Kidney tubule cell (primary cell): ENCODE measurements at places on chromosomes 3 and 15.
A peak's percentile ranks its signal among the peaks of the same experiment; 100 is the strongest.

GRCh38 chr15:85581495-85581894 lies 201.1 kb downstream of the AKAP13 start:
- DNase-seq: peak; percentile 30

DNA sequence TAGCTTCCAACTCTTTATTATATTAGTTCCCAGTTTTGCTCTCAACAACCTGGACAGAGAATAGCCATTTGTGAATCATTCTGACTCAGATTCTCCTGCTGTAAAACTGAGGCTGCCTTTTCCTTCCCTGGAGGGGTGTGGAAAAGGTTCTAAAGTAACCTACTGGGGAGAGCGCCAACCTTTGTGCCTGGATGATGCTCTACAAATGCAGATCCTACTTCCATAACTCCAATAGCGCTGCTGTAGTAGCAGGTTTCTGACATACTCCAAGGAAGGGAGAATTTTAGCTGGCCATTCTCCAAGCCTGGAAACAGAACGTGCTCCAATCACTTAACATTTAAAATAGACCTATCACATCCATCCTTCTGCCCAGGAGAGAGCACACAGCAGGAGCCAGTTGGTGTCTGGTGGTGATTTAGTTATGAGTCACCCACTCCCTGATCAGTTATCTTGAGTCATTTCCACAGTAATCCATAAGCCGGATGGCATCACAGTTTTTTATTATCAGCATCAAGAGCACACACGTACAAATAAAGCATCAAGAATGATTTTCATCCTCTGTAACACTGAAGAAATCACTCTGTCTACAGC lies 38.3 kb downstream of the MYH15 start:
- peak; percentile 93 for DNase-seq

DNA sequence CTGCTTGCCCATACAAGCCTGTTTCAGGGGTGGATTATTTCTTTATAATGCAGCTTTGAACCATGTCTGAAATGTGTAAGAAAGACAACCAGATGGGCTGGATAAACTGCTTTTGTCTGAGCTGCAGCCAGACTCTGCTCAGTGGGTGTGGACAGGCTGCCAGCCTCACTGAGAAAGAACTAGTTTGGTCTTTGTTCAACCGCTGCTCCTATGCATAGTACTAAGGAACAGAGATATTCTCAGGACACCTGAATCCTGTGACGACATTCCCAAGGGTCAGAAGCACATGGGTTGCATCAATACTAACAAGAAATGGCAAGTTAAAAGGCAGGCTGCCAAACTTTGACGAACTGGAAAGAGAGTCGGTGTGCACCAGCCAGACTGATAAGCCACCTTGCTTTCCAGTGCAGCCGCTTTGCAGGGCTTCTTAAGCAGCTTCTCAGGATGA lies 57.2 kb downstream of the PLD1 start:
- no peak for DNase-seq

- no peak for DNase-seq
Measured at GRCh38 chr15:74405823-74406222, 27.9 kb downstream of the SEMA7A start.

GRCh38 chr15:28094732-28095521 lies 4.2 kb downstream of the OCA2 start:
- peak; percentile 20 for DNase-seq

GRCh38 chr3:71893122-71893521 lies 108.2 kb upstream of the PROK2 start:
- no peak for DNase-seq

GRCh38 chr3:50124052-50124799 lies 30.9 kb upstream of the SEMA3F start:
- DNase-seq: no peak

GRCh38 chr15:25186906-25187645 lies 232.3 kb downstream of the SNRPN start:
- no peak for DNase-seq

- DNase-seq: no peak
Measured at GRCh38 chr3:141793476-141794260, 30.5 kb downstream of the GRK7 start.

GRCh38 chr15:74314795-74315438 lies 52.5 kb downstream of the CYP11A1 start:
- no peak for DNase-seq

- no peak for DNase-seq
Measured at GRCh38 chr15:84721371-84721770, 5.4 kb upstream of the SEC11A start.

GRCh38 chr3:135792858-135793475 lies 172.6 kb upstream of the PPP2R3A start:
- DNase-seq: no peak

GRCh38 chr15:78419367-78419766 lies 18.6 kb upstream of the IREB2 start:
- DNase-seq: no peak

- peak; percentile 35 for DNase-seq
Measured at GRCh38 chr3:141998669-141999290, 122.3 kb downstream of the ATP1B3 start.

- DNase-seq: peak; percentile 26
Measured at GRCh38 chr3:108378153-108378951, 82.0 kb downstream of the HHLA2 start.

DNA sequence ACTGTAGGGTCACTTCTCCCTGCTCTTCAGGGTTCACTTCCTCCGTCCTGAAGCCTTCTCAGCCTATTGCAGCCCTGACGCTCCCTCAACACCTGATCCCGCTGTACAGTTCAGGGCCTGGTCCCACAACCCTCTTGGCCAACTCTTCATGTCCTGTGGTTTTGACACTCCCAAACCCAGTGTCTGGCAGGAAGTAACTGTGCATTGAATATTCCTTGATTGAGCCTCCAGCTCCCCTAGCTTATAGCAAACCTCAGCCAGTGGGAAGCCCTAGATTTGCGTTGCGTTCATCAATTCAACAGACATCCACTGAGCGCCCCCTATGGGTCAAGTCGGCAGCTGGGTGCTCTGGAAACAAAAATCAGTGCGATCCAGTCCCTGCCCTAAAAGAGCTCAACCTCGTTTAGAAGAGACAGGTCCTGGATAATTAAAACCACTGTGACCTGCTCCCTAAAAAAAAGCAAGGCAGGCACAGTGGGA lies 13.5 kb downstream of the UBAP1L start:
- peak; percentile 49 for DNase-seq

DNA sequence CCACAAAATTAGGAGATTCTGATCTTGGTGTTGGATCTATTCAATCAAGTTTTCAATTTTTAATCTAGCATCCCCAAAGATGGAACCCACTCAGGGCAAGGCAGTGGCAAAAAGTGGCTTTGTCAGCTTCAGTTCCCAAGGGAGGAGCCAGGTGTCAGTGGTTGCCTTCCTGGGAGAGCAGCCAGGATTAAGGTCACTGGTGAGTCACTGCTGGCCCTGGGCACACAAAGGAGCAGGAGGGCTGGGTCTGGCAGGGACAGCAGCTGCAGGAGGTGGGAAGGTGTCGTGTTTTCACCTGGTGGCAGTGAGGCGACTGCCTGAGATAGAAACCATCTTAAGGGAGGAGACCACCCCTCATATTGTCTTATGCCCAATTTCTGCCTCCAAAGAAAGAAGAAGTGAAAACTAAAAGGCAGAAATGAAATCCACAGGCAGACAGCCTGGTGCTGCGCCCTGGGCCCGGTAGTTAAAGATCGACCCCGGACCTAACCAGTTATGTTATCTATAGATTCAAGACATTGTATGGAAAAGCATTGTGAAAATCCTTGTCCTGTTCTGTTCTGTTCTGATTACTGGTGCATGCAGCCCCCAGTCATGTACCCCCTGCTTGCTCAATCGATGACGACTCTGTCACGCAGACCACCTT lies 5.9 kb upstream of the KLHL25 start:
- peak; percentile 87 for DNase-seq
